ENCODE measurements at places on chromosomes 6 and 20.

DNA sequence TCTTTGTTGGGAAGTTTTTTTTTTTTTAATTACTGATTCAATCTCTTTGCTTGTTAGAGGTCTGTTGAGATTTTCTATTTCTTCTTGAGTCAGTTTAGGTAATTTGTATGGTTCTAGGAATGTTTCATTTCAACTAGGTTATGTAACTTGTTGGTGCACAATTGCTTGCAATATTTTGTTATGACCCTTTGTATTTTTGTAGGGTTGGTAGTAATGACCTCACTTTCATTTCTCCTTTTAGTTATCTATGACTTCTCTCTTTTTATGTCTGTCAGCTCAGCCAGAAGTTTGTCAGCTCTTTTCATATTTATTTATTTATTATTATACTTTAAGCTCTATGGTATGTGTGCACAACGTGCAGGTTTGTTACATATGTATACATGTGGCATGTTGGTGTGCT lies 51.1 kb upstream of the SLC24A3 start:
- no peak for DNase-seq

GRCh38 chr6:61217714-61218113 lies 1068.3 kb downstream of the KHDRBS2 start:
- DNase-seq = no peak

DNA sequence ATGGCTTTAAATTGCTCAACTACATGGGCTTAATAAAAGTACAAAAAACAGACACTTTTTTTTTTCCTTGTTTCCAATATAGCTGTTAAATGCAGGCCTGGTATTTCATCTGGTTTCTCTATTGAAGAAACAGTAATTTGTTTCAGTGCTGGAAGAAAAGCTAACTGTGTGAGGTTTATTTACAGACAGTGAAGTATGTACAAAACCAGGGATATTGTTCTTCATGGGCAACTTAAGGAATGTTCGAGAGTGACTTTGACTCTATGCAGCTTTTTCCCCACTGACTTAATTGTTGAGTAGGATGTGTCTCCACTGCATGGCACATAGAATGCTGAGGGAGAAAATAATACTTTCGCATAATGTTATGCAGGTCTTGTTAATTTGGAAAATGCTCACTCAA lies 31.0 kb upstream of the PRL start:
- DNase-seq = no peak

- DNase-seq = no peak
Measured at GRCh38 chr6:158249340-158249836, 62.9 kb upstream of the TULP4 start.

DNA sequence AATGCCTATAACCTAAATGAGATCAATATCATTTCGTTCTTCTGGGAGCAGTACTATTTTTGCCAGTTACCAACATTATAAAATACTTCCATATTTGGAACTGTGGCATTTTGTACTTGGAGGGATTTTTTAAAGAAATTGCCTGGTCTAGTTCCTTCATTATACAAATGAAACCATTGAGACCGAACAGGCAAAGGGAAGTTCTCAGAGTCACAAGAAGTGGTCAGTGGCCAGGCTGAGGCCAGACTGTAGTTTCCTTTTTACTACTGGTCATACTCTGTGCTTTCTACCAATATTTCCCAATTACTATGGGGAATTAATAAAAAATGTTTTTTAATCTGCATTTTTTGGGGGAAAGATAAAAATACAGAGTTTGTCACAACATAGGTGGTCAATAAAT lies 332.0 kb downstream of the NRN1 start:
- no peak for DNase-seq

GRCh38 chr20:48421547-48421946 lies 406.3 kb downstream of the PREX1 start:
- DNase-seq = no peak

- no peak for DNase-seq
Measured at GRCh38 chr6:31558631-31559500, 11.5 kb downstream of the NFKBIL1 start.

DNA sequence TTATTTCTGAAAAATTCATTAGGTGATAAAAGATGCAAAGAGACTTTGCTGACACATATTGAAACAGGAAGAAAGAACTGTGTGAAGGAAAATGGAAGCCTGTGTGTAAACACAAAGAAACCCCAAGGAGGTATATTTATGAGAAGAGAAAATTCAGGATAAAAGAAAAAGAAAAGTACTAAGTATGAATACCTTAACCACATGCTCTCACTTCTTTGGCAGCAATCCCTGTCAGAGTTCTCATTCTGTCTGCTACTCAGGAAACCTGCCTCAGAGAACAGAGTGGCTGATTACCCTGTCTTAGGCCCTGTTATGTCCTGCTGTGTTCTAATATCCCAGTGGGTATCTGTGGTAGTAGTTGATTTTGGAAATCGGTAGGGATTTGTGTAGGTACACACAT lies 457.9 kb downstream of the TBC1D32 start:
- DNase-seq = no peak

DNA sequence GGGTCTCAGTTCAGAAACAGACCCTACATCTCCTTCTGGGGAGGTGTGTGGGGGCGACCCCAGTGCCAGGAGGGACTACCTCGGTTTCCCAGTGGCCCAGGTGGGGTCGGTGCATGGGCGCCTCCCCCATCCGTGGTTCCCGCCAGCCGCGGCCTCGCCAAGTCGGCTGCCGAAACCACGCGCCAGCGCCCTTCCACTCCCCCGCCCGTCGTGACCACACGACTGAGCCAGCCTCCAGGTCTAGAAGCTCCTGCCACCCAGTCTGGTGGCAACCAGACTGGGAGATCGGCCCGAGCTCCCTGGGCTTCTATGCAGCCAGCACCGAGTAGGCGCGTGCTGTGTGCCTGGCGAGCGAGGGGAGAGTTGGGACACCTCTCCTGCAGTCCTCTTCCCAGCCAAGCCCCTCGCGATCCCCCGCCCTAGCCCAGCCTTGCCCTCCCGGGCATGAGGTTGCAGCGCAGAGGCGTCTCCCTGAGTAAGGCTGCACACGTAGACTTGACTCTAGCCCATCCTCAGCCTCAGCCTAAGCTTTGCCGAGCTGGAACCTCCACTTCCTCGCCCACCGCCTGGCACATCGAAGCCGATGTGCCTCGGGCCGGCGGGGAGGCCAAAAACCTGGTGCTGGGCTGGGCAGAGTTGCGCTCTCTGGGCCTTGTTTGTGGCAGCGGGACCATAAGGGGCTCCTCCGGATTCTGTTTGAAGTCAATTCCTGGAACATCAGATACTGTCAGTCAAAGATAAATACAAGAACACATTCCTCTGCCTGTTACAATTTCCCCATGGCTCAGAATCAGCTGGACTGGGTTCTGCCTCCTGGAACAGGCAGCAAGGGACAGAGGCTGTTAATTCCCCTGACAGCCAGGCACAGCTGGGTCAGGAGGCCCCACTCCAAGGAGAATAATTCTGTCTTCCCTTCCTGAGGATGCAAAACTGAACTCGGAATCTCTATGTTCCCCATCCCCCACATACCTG lies 1.5 kb upstream of the CPNE5 start:
- DNase-seq = no peak

DNA sequence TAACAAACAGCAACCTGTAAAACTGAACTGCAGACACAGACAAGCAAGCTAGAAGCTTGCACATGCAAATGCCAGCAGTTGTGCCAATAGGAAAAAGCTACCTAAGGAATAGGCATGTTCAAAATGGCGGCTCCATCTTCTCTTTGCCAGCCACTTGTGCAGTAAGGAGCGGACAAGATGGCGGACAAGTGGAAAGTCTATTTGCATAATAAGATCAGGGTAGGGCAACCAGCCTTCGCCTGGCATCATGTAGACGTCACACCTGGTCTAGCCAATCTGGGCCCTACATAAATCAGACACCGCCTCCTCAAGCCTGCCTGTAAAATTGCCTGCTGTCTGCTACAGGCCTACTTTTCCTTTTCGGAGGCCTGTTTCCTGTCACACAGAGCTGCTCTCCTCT lies 18.0 kb downstream of the C6orf52 start:
- no peak for DNase-seq

GRCh38 chr6:20932284-20932683 lies 398.0 kb downstream of the CDKAL1 start:
- no peak for DNase-seq

All from stimulated activated CD4-positive, alpha-beta T cell treated with anti-CD3 and anti-CD28 coated beads, Interleukin-1b, Interleukin-23, amount 100 ng/mL, for 1 hour (primary cell).